Astrocyte (in vitro differentiated cells and primary cell): ENCODE measurements at places on chromosomes 6 and 20.

GRCh38 chr20:20235681-20236080 is 132.2 kb upstream of the INSM1 start:
- DNase-seq, result no peak

DNA sequence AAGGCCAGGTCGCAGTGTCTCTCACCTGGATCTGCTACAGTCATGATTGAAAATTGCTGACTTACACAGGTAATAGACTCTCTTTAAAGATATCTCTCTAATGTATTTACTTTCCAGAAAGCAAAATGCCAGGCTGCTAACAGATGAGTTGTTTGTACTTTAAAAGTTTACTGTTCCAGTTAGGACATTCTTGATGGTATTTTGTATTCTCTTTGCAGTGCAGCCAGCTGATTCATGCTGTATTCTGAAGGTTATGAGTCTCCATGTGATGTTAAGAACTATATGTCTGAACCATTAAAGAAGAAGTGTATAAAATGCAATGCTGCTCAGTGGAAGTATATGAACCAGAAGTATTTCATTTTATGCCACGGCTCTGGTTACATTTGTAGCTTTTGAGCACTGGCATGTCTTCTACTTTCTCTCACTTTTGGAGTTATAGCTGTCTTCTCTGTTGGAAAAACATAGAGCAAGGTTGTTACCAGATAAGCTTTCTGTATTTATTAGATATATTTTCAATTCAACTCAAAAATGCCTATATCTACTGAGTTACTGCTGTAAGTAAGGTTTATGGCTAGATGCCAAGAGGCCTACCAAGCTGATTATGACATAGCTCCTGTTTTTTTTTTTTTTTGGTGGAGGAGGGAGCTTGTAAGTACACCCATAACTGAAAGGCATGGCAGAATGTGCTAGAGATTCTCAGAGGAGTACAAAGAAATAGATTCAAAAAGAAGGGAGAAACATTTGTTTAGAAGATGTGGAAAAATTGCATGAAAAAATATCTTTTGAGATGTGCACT is 130.5 kb upstream of the MAN1A1 start:
- DNase-seq, result peak; percentile 43

DNA sequence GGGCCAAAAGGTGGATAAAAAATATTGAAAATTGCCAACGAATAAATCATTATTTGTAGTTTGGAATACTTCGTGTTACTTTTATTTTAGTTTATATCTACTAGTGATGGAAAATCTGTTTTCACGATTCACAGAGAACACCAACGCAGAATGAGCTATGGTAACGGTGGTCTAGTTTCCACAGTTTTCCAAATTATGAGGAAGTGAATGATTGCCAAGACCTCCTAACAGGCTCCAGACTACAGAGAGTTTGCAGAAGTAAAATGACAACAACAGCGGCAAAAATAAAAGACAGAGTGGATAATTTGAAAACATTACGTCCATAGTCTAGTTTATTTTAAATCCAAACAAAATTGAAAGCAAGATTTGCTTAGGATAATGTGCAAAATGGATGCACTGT is 57.0 kb upstream of the AIG1 start:
- no peak for DNase-seq

DNA sequence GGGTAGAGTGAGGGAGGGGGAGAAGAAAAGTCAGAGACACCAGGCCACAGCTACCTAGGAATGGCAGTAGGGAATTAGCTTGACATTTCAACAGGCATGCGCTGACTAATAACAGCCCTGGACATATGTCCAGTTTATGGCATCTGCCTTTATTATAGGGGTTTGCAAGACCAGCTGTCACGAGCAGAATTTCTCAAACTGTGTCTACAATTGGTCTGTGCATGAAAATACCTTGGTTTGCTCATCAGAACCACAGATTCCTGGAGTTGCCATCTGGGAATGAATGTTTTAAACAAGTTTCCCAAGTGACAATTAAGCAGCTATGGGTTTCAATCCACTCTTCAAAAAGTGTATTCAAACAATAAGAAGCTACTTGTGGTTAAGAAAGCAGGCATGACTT is 110.3 kb upstream of the ENPP5 start:
- no peak for DNase-seq

- no peak for DNase-seq
Measured at GRCh38 chr6:76671751-76672150, 599.3 kb upstream of the IMPG1 start.

- DNase-seq, result peak; percentile 3
Measured at GRCh38 chr6:87504441-87504840, 31.7 kb downstream of the SLC35A1 start.

GRCh38 chr20:16490696-16491095 is 82.6 kb downstream of the KIF16B start:
- peak; percentile 20 for DNase-seq

GRCh38 chr6:42078386-42078785 is 28.1 kb downstream of the TAF8 start:
- DNase-seq, result no peak
